ENCODE measurements at places on chromosomes 6 and 20.
A peak's percentile ranks its signal among the peaks of the same experiment; 100 is the strongest.

DNA sequence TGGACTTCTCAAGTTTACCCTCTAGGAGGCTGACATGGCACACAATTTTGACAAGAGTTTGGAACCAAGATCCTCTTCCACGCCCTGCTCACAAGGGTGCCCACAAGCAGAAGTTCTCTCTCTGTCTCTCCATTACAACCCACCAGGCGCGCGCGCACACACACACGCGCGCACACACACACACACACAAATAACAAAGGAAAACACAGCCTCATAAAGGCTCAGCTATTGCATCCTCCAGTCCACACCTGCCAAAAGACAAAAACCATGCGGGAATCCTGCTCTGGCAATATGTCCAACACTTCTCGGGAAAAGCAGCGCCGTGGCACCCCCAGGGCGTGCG is 870 bp downstream of the PAK5 start:
- DNase-seq = no peak

DNA sequence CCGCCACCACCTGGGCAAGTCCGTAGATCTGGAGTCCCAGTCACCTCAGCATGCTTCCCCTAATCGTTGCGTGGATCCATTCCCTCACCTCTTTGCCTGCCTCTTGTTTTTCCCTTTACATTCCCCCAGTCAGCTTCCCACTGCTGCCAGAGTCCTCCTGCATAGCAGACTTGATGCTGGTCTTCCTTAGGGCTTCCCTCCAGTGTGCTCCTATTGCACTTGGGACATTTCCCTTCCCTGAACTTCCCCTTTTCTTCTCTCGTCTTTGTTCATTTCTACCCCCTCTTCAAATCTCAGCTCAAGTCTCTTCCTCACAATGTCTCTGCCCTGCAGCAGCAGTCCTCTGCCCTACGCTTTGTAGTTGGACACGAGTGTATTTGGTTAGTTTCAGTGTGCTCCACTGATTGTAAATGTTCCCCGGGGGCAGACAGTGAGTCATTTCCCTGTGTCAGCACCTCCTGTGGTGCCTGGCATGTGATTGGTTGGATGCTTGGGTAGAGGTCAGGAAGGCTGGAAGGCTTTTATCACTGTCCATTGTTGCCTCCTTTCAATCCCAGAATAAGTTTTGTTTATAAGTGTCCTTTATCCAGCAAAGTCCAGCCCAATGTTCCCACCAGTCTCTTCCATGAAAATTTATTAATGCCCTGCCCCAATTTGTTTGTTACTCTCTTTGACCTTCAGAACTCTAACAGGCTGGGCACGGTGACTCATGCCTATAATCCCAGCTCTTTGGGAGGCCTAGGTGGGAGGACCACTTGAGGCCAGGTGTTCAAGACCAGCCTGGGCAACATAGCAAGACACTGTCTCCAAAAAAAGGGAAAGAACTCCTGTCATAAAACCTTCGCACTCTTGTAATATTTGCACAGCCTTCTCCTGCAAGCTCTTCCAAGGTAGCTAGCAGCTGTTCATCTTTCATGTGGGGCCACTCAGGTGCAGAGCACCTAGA is 38.3 kb downstream of the FAM120B start:
- DNase-seq = peak; percentile 32

- DNase-seq = no peak
Observed at GRCh38 chr20:10219993-10220750, 1.5 kb downstream of the SNAP25 start.

DNA sequence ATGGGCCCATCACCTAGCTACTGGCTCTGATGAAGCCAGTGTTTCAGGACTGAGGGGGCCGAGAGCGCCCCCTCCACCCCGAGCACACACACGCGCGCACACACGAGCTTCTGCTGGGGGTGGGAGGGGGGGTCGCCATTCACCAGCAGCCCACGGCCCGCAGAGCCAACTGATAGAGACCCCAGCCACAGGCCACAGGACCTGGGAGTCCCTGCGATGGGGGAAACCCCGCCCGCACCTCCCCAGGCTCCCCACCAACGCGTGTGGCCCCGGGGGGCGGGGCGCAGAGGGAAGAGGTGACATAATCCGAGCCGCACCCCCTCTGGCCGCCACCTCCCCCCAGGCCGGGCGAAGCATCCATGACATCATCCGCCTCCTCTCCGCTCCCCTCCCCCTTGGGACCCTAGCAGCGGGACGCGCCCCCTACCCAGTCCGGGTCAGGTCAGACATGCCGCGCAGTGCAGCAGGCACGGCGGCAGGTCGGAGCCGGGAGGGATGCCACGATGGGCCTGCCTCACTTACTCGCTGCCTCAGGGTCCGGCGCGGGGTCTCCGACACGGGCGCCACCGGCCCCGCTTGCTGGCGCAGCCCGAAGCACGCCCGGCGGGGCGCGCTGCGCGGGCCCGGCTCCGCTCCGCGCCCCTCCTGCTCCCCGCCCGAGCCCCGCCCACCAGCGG is at the start of gene LZTS3:
LZTS3 (minus strand) TSS at position 617 of the 677 bp plus-strand sequence. CDS start 6,386 bp downstream, outside the sequence.
- DNase-seq = peak; percentile 61

DNA sequence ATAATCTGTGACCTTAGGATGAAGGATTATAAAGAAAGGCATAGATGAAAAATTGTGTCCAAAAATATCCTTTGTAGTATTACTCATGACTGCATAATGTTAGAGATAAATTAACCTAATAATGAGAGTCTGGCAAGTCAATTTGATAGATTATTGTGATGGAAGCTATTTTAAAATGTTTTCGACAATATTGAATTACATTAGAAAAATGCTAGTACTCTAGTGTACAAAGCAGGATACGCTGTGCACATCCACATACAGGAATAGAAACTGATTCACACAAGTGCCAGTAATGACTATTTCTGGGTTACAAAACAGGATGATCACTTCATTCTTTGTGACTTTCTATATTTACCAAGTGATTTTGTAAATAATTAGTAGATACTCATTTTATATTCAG is 3.3 kb downstream of the SLC17A2 start:
- no peak for DNase-seq

DNA sequence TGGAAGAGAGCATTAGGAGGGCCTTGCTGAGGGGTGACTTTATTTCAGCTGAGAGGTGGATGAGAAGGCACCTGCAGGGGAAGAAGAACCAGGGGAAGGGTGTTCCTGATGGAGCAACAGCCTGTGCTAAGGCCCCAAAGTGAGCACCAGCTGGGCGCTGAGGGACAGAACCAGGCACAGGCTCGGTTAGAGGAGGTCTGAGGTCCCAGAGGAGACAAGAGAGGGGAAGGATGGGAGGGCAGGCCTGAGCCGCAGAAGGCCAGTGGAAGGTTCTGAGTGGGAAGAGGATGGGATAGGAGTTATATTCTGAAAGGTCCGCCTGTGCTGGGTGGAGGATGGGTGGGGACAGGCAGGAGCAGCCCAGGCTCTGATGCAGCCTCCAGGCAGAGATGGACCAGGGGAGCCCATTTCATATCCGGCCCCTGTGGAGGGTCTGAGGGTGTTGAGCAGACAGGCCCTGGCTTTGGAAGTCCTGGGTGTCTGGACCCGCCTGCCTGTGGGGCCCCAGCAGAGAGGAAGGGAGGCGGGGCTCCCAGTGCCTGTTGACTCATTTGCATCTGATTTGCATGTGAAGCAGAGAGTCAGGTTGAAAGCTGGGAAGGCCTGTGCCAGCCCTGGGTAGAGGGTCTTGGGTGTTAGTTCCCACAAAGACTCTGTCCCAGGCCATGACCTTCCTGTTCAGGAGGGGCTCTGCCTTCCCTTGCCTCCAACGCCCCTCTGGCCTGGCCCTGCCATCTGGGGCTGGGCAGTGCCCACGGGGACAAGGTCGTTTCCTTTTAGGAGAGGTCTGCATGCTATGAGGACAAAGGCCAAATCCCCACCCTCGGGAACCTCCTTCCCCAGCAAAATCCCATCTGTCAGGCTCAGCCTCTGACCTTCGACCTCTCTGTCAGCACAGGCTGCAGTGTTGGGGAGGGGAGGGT is 10.6 kb upstream of the FAM110A start:
- no peak for DNase-seq

DNA sequence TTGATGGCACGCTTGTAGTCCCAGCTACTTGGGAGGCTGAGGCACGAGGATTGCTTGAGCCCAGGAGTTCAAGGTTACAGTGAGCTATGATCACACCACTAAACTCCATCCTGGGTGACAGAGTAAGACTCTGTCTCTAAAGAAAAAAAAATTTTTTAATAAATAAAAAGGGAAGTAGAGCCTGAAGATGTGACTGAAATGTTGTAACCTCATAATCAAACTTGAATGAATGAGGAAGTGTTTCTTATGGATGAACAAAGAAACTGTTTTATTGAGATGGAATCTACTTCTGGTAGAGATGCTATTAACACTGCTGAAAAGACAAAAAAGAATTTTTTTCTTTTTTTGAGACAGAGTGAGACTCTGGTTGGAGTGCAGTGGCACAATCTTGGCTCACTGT is 6.7 kb downstream of the MAK start:
- no peak for DNase-seq

DNA sequence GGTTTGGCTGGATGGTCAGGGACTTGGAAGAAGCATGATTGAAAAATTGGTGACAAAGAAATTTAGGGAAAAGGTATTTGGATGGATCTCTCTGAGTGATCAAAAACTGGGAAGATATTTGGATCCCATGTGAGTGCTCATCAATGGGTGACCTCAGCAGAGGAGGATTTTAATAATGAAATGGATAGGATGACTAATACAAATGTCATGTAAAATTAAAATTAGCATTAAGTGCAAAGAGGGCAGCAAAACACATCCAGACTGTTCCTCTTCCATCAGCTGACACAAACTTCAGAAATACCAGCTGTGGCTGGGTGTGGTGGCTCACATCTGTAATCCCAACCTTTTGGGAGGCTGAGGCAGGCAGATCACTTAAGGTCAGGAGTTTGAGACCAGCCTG is 151.7 kb downstream of the THBS2 start:
- no peak for DNase-seq

- DNase-seq = no peak
Observed at GRCh38 chr6:50463931-50464330, 249.4 kb upstream of the TFAP2D start.

GRCh38 chr6:29747688-29748250 is 24.5 kb downstream of the HLA-F start:
- DNase-seq = no peak

GRCh38 chr6:67790569-67790968 is 844.5 kb upstream of the ADGRB3 start:
- no peak for DNase-seq

DNA sequence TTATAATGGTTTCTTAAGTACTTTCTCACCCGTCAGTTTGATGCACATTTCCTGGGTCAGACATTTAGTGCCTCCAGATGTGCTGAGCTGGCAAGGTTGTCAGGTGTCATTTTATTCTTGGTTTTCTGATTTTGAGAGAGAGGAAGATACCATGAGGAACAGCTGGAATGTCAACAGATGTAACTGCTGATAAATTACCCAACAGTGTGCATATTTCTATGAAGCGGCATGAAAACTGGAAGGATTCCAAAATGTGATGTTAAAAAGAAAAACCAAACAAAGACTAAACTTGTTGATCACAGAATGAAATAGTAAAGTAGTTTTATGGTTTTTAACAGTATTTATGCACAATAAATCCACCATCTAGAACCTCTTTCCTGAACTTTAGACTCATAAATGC is 447.3 kb downstream of the HDGFL1 start:
- DNase-seq = no peak

DNA sequence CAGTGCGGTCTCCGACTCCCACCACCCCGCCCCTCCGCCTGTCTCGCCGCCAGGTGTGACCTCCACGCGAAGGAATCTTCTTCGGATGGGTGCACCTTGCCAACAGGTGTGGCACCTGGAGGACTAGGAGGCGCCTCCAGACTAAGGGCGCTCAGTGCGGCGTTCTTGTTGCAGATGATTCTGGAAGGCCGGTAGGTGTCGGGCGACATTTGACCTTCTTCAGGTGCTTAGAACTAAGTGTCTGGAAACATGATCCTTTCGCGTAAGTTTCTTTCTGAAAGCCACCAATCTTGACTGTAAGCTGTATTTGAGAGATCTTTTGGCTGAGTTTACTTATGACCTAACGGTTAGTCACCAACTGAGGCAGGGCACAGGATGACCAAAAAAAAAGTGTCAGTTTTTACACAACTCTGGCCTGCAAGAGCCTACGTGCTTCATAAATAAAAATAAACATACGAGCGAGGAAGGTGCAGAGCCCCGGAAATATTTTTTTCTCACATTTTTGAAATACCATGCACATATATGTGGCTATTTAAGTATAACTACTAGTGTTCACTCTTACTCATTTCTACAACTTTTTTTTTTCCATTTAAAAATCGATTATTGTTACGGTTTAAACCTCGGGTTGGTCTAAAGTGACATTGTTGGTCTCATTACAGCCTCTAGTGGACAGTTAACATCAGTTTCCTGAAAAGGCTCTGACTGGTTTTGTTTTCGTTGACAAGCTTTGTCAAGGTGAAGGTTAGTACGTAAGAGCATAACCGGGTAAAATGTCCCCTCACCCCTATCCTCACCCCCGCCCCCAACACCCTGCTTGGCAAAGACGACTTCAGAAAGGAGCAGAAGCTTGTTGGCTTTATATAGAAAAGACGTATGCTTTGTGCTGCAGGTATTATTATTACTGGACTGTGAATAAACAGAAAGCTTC is 1.6 kb upstream of the ATXN1 start:
- peak; percentile 93 for DNase-seq

GRCh38 chr6:135318738-135319469 is 137.8 kb downstream of the MYB start:
- no peak for DNase-seq

GRCh38 chr6:131443514-131443913 is 129.5 kb upstream of the ARG1 start:
- no peak for DNase-seq

DNA sequence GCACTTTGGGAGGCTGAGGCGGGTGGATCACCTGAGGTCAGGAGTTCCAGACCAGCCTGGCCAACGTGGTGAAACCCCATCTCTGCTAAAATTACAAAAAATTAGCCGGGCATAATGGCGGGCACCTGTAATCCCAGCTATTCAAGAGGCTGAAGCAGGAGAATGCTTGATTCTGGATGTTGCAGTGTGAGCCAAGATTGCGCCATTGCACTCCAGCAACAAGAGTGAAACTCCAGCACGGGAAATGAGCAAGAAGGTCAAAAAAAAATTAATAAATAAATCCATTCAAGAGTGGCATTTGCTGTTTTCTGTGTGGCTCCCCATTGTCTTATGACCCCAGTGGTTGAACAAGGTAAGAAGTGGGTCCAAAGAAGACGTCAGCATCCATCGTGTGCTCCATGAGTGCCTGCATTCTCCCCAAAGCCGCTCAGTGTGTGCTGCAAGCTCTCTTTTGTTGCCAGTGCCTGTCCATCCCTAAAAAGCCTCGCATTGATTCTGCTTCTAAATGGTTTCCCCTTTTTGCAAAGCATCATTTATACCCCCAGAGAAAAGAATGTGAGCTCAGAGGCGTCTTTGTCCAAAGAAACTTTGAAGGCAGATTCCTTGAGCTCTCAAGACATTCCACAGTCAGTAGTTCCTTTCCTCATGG is 38.8 kb upstream of the MAP3K4 start:
- no peak for DNase-seq

All from SW 1271 (cell line).